Right renal pelvis (tissue), 4 donors: ENCODE measurements at places on chromosomes 12 and 14. TPM values are rescaled to one million over a fixed set of nuclear protein-coding genes. Genes with fewer than 3 reads are reported as not detected.

PRPH gene
- 7.4 TPM for polyA plus RNA-seq

BTBD7 gene
- 43.3 TPM for polyA plus RNA-seq

NRXN3 gene
- polyA plus RNA-seq = 7.2 TPM

AQP6 gene
- polyA plus RNA-seq = 22.1 TPM

CLEC2B gene
- 3.8 TPM for polyA plus RNA-seq

IL31 gene
- not detected for polyA plus RNA-seq

SERPINA12 gene
- 0.44 TPM for polyA plus RNA-seq

GLT1D1 gene
- 1.7 TPM for polyA plus RNA-seq

CLEC12A gene
- 1.5 TPM for polyA plus RNA-seq

RIMBP2 gene
- 17.8 TPM for polyA plus RNA-seq

SIX4 gene
- polyA plus RNA-seq = 5.9 TPM

LRP1-AS gene
- not detected for polyA plus RNA-seq

KLRC2 gene
- polyA plus RNA-seq = not detected

ATL1 gene
- 7.1 TPM for polyA plus RNA-seq

ADAM21 gene
- polyA plus RNA-seq = 0.43 TPM

TAS2R46 gene
- 0.22 TPM for polyA plus RNA-seq

C12orf56 gene
- 1.3 TPM for polyA plus RNA-seq

WBP11 gene
- 112 TPM for polyA plus RNA-seq

RTL1 gene
- not detected for polyA plus RNA-seq

C12orf60 gene
- 4.7 TPM for polyA plus RNA-seq

PMCH gene
- polyA plus RNA-seq = 1.1 TPM

IAPP gene
- polyA plus RNA-seq = not detected

EPYC gene
- 0.09 TPM for polyA plus RNA-seq

PRPF40B gene
- 23.8 TPM for polyA plus RNA-seq

NINJ2 gene
- 0.93 TPM for polyA plus RNA-seq

HIF1A gene
- polyA plus RNA-seq = 187 TPM

KRT6C gene
- not detected for polyA plus RNA-seq

KCNH3 gene
- 4.1 TPM for polyA plus RNA-seq

DAO gene
- polyA plus RNA-seq = 1.3 TPM

TPH2 gene
- 0.23 TPM for polyA plus RNA-seq

PRIMA1 gene
- 1.6 TPM for polyA plus RNA-seq

PTGER2 gene
- polyA plus RNA-seq = 7.4 TPM

CISTR gene
- polyA plus RNA-seq = 0.22 TPM

ALX1 gene
- 37.8 TPM for polyA plus RNA-seq

SPTSSA gene
- polyA plus RNA-seq = 35.7 TPM

SIX6 gene
- polyA plus RNA-seq = not detected

BICDL1 gene
- 29.9 TPM for polyA plus RNA-seq

PTHLH gene
- polyA plus RNA-seq = 1.4 TPM

CFAP73 gene
- polyA plus RNA-seq = 1.0 TPM

TAS2R31 gene
- polyA plus RNA-seq = 0.76 TPM

TPI1 gene
- 578 TPM for polyA plus RNA-seq

FLRT2 gene
- 279 TPM for polyA plus RNA-seq

ADAMTS20 gene
- polyA plus RNA-seq = 0.79 TPM

NTS gene
- 4.7 TPM for polyA plus RNA-seq

ACSM4 gene
- polyA plus RNA-seq = 0.04 TPM

HOXC11 gene
- 4.3 TPM for polyA plus RNA-seq

ST8SIA1 gene
- polyA plus RNA-seq = 6.0 TPM

PLEKHA5 gene
- 101 TPM for polyA plus RNA-seq

GSC gene
- polyA plus RNA-seq = not detected

SIX1 gene
- polyA plus RNA-seq = 8.8 TPM

KLRD1 gene
- polyA plus RNA-seq = 1.2 TPM
